Activated CD4-positive, CD25-positive, alpha-beta regulatory T cell treated with anti-CD3 and anti-CD28 coated beads, Interleukin-2, amount 50 U/mL, for 16 hours (primary cell): ENCODE measurements at places on chromosomes 2 and 18.

- no peak for DNase-seq
Measured at GRCh38 chr18:23992941-23993280, 21.6 kb upstream of the TTC39C start.

DNA sequence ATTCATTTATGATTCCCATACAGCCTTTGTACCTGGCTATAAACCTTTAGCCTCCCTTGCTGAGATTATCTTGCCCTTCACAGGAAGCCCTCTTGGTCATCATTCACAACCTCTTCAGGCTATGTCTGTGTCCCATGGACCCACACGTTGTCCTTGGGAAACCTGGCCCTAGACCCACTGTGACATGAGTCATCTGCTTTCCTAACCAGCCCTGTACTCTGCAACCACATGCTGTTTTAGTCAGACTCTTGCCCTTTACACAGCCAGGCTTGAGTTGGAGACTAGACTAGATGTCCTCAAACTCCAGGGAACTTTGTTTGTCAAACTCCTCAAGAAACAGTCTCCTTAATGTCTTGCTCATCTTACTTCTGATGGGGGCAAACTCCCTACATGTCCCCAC, 229.3 kb upstream of the ZSWIM2 start:
- no peak for DNase-seq

- DNase-seq = no peak
Measured at GRCh38 chr2:231177156-231178025, 21.0 kb upstream of the ARMC9 start.

- no peak for DNase-seq
Measured at GRCh38 chr2:182366628-182367027, 60.2 kb downstream of the PDE1A start.

DNA sequence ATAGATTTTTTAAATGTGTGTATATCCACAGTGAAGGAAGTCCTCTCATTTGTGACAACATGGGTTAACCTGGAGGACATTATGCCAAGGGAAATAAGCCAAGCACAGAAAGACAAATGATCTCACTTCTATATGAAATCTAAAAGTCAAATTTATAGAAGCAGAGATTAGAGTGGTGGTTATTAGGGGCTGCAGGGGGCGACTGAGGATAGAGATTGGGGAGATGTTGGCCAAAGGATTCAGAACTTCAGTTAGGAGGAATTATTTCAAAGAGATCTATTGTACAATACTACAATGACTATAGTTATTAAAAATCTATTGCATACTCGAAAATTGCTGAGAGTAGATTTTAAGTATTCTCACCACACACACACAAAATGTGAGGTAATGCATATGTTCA, 252.4 kb upstream of the SLC39A10 start:
- no peak for DNase-seq
